NCI-H82 (cell line): ENCODE measurements at places on chromosomes 3 and 15.

DNA sequence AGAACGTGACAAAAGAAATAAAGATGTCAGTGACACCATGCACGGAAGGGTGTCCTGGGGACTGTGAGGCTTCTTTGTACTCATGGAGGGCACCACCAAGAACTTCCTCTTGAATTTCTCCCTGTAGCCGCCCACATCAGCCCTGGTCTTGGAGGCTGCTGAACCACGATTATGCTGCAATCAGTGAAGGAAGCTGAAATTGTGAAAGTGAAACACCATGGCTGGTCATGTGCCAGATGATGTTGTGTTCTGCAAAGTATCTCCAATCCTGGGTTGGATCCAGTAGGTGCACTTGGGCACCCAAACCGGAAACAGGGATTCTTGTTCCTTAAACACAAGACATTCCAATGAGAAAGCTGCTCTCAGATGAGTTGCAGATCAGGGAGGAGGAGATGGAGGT, 104.4 kb upstream of the GOLGA6L6 start:
- no peak for DNase-seq

DNA sequence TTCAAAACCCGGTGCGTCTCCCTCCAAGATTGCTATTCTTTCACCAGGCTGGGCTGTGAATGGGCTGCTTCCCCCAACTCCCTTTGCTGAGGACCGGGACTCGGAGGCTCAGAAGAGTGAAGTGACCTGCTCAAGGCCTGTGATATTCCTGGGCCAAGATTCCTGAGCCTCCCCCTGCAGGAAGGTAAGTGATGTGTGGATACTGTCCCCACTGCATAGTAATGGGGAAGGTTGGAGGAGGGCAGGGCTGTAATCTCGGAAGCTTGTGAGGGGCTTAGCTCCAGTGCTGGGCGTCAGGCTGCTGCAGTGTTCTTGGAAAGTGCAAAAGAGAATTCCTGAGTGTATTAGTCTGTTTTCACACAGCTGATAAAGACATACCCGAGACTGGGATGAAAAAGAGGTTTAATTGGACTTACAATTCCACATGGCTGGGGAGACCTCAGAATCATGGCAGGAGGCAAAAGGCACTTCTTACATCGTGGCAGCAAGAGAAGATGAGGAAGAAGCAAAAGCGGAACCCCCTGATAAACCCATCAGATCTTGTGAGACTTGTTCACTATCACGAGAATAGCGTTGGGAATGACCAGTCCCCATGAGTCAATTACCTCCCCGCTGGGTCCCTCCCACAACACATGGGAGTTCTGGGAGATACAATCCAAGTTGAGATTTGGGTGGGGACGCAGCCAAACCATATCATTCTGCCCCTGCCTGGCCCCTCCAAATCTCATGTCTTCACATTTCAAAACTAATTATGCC, 67.6 kb downstream of the EFCAB12 start:
- DNase-seq = peak; percentile 85

DNA sequence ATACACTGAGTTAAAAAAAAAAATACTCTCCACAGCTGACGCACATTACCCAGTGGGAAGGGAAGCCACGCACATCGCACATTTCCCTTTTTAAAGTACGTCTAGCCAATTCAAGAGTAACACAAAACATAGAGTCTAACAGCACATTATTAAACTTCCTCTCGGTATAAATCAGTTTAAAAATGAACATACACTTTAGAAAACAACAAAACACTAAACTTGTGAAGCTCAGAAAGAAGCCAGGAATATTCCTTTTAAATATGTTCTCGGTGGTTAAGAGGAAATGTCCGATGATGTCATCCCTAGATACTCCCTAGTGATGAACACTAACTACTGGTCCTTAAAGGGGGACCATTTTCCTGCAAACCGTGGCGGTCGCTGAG, 721 bp downstream of the MYEF2 start:
- peak; percentile 65 for DNase-seq

DNA sequence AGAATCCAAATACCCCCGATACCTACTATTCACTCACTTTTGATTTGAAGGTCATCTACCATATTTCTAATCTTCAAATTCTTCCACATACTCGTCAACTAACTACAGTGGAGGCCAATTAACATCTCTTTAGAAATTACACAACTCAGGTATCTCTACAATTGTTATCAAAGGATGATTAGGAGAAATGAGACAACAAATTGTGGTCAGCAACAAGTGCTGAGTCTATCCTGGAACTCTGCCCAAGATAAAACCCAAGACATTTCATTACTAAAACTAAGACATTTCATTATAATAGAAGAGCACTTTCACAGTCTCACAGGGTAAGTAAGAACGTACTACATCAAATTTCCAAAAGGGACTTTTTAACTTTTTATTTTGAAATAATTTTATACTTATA, 100.0 kb downstream of the TBC1D5 start:
- DNase-seq = no peak

- DNase-seq = no peak
Measured at GRCh38 chr3:2869905-2870304, 240.3 kb downstream of the IL5RA start.
